ENCODE measurements at places on chromosomes 1 and 21.

DNA sequence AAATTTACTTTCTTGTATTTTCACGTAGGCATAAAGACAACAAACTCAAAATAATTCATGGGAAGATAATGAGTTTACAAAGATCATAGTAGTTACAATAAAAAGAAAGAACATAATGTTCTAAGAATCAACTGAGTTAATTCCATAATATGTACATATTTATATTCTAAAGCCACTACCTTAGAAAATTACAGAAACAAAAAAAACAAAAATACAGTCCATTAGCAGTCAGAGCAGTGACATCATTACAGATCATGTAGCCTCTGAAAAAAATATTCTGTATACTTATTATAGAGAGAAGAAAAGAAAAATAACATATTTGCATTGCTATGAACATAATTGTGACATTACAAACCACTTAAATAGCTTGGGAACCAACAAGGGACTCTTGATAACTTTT, 360.1 kb upstream of the RGS18 start:
- DNase-seq: no peak

DNA sequence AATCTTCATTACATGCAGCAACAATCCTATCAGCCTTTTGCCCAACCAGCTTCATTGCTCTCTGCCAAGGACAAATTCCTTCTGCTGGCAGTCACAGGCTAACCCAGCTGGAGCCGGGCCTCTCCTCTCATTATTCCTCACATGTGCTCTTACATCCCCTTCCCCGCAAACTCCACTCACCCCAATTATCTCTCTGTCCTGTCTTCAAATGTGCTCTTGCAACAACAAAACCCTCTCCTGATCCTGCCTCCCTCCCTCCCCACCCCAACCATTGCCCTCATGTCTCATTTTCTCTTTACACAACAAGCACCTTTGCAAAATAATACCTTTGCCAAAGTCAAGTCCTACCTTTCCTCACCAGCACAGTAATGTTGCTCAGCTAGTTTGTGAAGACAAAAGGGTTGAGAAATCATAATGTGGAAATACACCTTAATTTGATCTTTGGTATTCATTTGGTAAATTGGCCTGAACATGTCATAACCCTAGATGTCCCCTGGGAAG, 36.0 kb upstream of the DHCR24 start:
- no peak for DNase-seq

- DNase-seq: no peak
Measured at GRCh38 chr1:147341246-147341645, 98.8 kb downstream of the CHD1L start.

DNA sequence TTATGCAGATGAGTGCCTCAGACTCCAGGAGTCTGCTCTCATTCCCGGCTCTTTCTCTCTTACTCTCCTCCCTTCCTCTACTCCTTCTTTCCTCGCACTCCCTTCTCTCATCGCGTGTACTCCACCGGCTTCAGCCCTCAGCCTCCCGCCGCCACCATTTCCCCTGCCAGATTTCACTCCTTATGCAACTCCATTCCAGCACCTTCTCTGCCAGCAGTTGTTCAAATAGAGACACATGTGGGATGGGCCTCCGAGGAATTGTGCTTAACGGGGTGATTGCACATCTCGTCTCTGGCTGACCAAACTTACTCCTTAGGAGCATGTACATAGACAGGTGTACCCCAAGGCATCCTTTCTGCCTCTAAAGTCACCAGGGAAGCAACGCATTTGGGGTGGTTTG, 2.1 kb downstream of the CNTN2 start:
- DNase-seq: no peak

- no peak for DNase-seq
Measured at GRCh38 chr1:172905452-172905851, 145.3 kb downstream of the TNFSF18 start.

GRCh38 chr21:25370311-25370744, 237.0 kb downstream of the MRPL39 start:
- no peak for DNase-seq

GRCh38 chr1:218772575-218772974, 401.1 kb upstream of the LYPLAL1 start:
- DNase-seq: no peak

GRCh38 chr1:156474966-156475365, 25.6 kb downstream of the MEF2D start:
- no peak for DNase-seq

DNA sequence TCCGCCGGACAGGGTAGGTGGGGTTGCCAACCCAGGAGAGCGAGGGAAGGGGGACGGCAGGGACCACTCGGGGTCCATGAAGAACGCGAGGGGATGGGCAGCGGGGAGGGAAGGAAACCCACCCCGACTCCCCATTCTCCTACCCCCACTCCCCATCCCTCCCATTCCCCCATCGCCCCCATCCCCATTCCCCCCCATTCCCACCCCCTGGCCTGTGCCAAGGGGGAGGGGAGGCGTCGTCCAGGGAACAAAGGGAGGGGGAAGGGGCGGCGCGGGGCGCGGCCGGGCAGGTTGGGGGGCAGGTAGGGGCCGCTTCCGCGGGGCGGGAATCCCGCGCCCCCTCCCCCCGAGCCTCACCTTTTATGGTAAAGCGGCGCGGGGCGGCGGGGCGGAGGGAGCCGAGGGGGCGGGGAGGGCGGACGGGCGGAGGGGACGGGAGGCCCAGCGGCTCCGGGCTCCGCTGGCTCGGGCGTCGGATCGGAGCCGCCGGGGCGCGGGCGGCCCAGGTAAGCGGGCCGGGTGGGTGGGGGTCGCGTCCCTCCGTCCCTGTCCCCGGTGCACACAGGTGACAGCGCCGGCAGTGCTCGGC, at the start of gene FBLIM1:
Gene FBLIM1 (plus strand): TSS at position 453 of the 589 bp plus-strand sequence. CDS start 6,189 bp downstream, outside the sequence.
- no peak for DNase-seq

DNA sequence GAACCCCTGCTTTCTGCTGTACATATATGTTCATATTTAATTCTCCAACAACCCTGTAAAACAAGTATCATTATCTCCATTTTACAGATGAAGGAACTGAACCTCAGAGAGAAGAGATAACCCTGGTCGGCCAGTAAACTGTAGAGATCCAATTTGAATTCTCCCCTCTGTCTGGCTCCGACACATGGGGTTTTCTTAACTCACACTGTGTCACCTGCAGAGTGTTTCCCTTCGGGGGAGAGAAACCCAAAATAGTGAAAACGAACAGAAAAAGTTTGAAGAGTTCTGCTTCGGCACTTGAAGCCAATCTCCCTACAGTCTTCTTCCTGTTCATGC, 17.4 kb upstream of the BCAR3 start:
- DNase-seq: no peak

GRCh38 chr1:19643602-19644394, at the start of gene NBL1:
TSS of gene NBL1 (plus strand) at chr1:19644311. CDS start at chr1:19655031, 10,720 bp downstream.
- peak; percentile 64 for DNase-seq

- no peak for DNase-seq
Measured at GRCh38 chr1:153292740-153293479, 19.8 kb downstream of the PGLYRP3 start.

DNA sequence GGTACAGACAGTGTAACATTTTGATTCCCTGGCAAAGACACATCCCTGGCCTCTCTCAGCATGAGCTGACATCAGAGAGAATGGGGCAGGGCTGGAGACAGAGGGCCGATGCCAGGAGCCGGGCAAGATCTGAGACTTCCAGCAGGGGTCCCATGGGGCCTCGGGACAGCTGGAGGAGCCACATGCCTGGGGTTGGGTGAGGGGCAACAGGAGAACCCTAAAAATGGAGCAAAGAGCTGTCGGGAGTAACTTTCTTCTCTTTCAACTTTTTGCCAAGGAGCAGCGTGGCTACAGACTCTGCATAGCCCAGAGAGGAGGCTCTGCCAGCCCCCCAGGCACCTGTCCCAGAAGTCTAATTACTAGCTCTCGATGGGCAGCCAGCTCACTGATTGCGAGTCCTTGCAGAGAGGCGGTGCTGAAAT, 130.8 kb downstream of the LACTBL1 start:
- no peak for DNase-seq

- DNase-seq: no peak
Measured at GRCh38 chr1:114794038-114794437, 13.6 kb upstream of the SIKE1 start.

DNA sequence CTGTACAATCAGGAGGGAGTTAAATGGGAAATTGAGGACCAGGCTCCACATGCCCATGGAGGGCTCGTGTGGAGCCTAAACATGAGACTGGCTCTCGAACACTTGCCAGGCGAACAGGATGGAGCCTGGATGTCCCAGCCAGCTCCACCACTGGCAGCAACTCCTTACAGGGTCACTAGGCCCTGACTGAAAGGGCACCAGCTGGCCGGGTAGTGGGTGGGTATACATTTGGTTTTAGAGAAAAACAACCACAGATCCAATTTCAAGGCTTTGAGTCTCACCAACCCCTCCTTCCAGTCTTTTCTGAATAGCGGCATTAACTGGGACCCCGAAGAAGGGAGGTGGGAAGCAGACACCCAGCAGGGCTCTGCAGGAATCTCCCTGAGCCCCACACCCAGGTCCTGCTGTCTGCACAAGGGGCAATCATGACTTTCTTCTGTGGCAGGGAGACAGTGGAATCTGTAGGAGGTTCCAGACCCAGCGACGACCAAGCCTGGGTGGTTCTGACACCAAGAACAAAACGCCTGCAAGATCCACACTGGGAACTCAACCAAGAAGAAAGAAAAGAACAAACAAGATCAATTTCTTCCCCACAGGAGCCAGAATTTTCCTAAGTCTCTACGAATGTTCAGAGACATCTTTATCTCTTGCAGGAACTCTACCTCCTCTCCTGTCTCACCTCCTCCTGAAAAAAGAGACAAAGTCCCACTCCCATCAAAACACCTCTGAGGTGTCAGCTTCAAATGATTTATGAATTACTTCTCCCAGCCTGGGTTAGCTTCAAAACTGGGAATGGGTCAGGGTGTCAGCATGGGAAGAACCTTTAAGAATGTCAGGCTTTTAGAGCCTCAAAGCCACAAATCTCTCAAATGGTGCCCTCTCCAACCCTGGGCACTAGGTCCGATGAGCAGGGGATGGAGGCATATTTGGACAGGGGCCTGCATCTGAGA, 26.5 kb upstream of the SRP9 start:
- DNase-seq: no peak

DNA sequence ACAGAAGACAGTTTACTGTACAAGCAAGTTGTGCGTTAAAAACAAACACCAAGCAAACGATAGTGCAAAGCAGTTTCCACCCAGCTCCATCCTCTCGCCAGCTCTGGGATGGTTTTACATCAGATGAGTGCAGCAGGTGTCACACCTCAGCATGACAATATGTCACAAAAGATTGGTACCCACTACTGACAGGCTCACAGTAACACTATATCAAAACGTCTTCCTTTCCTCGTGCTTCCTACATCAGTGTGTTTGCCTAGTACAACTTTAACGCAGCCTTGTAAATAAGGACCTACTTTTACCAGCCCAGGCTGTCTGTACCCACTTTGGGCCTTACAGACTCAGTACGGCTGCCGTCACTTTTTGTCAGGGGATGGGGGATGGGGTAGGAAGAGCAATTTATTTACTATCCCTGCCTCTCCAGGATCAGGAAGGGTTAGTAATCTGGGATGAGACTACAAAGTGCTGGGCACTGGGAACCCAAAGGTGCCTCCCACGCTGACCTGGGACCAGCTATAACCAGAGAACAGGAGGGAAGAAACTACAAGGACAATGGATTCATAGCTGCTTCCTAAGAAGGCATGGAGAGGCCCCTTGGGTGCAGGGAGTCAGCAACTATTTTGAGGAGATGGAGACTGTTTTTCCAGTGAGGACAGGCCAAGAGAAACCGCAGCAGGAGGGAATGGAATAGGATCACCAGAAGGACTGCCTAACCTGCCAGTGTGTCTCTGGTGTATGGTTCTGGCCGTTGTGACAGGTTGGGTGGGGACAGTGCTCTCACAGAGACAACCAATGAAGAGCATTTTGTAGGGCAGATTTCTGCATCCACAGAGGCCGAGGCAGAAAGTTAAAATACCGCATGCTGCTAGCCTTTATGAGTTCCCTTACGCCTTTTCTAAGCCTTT, 30.2 kb downstream of the RUNX3 start:
- no peak for DNase-seq

DNA sequence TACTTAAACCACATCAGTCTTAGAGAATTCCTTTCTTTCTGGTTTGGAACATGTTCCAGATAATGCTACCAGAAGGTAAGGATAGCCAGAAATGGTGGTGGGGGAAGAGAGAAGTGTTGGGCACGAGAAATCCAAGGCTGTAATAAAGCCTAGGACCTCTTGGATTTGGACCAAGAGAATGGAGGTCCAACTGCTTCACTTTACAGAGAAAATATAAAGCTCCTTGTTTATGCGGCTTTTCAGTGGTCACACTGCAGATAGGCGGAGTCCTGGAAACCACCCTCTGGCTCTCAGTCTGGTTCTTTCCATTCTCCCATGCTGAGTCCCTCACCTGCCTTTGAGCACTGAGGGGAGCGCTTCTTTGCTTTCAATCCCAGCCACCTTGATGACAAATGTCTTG, 87.8 kb downstream of the ADCY10 start:
- no peak for DNase-seq

- no peak for DNase-seq
Measured at GRCh38 chr1:115732316-115732715, 36.2 kb downstream of the CASQ2 start.

DNA sequence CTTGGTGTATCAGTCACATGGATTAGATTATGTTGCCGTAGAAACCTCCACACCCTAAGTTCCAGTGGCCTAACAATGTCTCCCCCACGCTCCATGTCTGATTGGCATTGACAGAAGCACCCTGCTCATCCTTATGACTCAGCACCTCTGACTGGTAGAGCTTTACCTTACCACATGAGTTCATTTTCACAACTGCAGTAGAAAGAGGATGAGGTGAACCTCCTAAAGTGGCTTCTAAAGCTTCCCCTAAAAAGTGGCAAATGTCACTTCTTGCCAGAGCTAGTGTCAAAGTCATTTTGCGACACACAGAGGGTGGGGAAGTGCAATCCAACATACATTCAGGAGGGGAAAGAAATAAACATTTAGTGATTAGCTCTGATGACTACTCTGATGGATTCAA, 30.6 kb upstream of the LYPD8 start:
- DNase-seq: no peak

DNA sequence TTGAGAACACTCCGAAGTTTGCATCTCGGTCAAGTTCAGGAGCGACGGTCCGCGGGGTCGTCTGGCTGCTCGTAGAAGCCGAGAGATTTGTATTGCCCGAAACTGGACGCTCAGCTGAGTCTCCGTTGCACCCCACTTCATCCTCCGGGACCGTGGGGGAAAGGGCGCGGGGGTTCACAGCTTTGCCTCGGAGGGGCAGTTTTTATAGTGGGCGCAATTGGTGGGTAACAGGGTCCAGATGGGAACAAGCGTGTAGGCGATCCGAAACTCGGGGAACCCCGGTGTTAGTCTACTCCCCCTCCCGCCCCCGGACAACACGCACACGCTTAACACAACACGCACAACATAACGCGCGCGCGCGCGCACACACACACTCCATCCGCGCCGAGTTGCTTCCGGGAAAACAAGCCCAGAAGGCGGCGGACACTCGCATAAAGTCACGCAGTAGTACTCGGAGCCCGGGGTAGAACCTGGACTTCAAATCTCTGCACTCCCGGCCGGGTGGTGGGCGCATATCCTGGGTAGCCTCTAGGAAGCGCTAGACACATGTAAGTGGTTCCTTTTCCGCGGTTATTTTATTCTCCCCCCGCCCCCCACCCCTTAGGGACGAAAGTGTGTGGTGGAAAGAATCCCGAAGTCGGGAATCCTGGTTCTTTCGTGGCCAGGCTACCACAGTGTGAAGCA, 1.1 kb upstream of the JUN start:
- peak; percentile 84 for DNase-seq

GRCh38 chr1:86472152-86472551, 3.4 kb downstream of the CLCA1 start:
- no peak for DNase-seq
